Urothelium cell line (cell line): ENCODE measurements at places on chromosomes 11 and 22.

GRCh38 chr11:92837595-92837994 is 131.9 kb upstream of the MTNR1B start:
- DNase-seq, result no peak

- no peak for DNase-seq
Measured at GRCh38 chr11:3202759-3203158, 15.9 kb downstream of the MRGPRG start.

GRCh38 chr11:76175783-76176182 is 30.5 kb downstream of the WNT11 start:
- no peak for DNase-seq

- no peak for DNase-seq
Measured at GRCh38 chr11:107816028-107816427, 42.6 kb downstream of the SLC35F2 start.

- no peak for DNase-seq
Measured at GRCh38 chr22:48042621-48043395, 1280.4 kb downstream of the TBC1D22A start.

- DNase-seq, result no peak
Measured at GRCh38 chr11:60348116-60348515, 21.1 kb downstream of the MS4A6E start.

GRCh38 chr22:46033256-46034200 is 56.6 kb upstream of the WNT7B start:
- no peak for DNase-seq

- DNase-seq, result no peak
Measured at GRCh38 chr11:65786008-65786785, 666 bp upstream of the OVOL1 start.

- no peak for DNase-seq
Measured at GRCh38 chr11:58466293-58466692, 24.3 kb upstream of the OR5B12 start.

GRCh38 chr11:65894034-65894591 is 3.6 kb downstream of the CCDC85B start:
- no peak for DNase-seq

DNA sequence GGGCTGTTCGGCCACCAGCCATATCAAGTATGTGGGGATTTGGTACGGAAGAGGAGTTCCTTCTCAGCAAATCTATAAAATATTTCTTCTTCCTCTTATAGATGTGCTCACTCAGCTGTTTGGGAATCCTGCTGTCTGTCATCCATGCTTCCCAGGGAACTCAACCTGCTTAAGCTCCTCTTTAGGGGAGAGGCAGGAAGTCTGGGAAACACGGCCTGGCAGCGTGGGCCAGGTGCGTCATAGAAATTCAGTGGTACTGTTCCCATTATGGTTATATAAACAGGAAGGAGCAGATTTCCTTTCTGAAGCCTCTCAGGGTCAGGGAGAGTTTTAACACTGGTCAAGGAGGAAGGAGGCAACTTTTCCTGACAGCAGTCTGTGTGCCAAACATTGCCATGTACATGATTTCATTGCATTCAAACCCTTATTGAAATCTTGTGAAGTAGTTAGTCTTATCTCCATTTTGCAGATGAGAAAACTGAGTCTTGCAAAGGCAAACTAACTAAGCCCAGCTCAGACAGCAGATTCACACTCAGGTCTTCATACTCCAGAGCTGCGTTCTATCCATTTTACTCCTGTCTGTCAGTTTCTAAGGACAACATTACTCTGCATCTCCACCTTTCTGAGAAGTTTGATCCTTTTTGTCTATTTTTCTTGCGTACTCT is 35.4 kb upstream of the AMOTL1 start:
- peak; percentile 39 for DNase-seq

DNA sequence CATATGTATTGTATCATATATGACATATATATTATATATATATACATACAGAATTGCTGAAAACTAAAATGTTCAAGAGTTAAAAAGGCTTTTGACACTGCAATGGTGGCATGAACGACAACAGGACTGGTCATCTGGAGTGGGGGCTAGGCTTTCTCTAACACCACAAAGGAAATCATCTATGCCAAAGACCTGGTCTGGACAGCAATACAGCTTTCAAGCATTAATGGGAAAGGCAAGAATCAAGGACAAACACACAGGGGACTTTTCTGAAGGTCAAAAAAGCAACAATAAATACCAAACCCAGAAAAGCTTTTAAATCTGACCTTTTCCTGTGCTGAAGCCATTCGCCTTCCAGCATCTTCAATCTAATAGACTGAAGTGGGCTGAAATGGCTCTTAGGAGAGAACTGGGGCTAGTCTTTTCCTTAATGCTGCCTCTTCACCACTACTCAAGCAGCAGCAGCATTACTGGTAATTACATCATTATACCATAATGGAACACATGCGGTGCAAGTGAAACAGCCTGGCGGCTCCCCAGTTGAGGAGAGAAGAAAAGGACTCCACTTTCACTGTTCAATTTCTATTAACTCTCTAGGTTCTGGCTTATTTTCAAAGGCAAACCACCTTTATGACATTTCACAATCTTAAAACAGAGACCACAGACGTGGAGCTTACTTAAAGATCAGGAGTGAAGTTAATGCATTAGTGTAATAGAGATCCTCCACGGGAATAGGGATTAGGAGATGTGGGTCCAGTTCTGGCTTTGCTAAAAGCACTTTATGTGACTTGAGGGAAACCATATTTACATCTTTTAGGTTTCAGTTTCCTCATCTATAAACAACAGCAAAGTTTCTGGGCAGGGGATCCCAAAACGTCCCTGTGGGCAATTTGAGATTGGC is 63.0 kb downstream of the GAB2 start:
- no peak for DNase-seq

- DNase-seq, result peak; percentile 66
Measured at GRCh38 chr22:31488988-31489617, 539 bp downstream of the EIF4ENIF1 start.

- no peak for DNase-seq
Measured at GRCh38 chr11:1530686-1531448, 41.2 kb downstream of the DUSP8 start.

GRCh38 chr11:43747130-43747802 is 66.7 kb downstream of the HSD17B12 start:
- DNase-seq, result no peak
